ENCODE measurements at places on chromosomes 12 and 14. TPM values are rescaled to one million over a fixed set of nuclear protein-coding genes. Genes with fewer than 3 reads are reported as not detected.

Gene OVCH1
- total RNA-seq, result not detected

Gene LYZ
- total RNA-seq, result 3.6 TPM

Gene SLIRP
- 94.7 TPM for total RNA-seq

- DNase-seq, result no peak
Measured at GRCh38 chr12:121124402-121125109, 8.1 kb upstream of the P2RX7 start.

GRCh38 chr12:42474391-42474790 lies 115.2 kb downstream of the PRICKLE1 start:
- DNase-seq, result no peak

GRCh38 chr14:37746140-37746832 lies 150.9 kb downstream of the TTC6 start:
- no peak for DNase-seq

GRCh38 chr12:118900993-118901392 lies 80.3 kb upstream of the SRRM4 start:
- no peak for DNase-seq

- DNase-seq, result no peak
Measured at GRCh38 chr12:122643207-122643805, 59.9 kb downstream of the HCAR2 start.

- DNase-seq, result no peak
Measured at GRCh38 chr12:106452309-106452708, 94.8 kb downstream of the POLR3B start.

Gene CISTR
- total RNA-seq, result 1.4 TPM

GRCh38 chr12:117051380-117051779 lies 47.8 kb downstream of the TESC start:
- DNase-seq, result no peak

DNA sequence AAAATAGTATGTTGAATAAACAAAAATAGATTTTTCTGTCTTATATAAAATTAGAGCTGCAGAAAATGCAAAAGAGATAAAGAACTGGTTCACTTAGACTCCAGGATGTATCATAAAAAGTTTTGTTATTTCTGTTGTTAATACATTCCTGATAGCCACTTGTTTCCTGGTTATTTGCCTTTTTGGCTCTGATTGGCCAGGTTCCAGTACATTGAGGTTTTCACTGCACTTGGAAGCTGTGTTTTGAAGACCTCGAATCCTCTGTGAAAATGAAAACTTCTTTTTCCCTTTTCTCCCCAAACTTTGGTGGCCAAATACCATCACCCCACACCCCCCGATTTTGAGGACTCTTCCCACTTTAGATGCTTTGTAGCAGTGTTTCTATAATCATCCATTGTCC lies 525.3 kb downstream of the MED13L start:
- DNase-seq, result no peak

DNA sequence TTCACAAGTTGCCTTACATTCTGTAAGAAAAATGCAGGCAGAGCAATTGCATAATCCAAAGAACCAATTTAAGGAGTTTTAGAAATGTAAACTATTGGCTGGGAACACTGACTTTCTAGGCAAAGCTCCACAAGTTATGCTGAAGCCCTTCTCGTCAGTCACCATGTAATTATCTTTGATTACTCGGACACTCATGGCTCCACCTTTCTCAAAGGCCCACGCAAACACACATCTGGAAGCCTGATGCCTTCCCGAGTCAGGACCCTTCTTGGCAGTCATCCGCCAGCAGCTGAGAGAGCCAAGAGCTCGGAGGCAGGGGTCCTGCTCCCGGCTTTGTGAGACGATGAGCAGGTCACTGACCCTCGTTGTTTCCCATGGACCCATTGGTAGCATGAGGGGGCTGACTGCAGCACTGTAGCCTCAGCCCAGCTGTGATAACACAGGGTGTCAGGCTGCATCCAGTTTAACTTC lies 202.2 kb downstream of the TMEM132D start:
- DNase-seq, result no peak

DNA sequence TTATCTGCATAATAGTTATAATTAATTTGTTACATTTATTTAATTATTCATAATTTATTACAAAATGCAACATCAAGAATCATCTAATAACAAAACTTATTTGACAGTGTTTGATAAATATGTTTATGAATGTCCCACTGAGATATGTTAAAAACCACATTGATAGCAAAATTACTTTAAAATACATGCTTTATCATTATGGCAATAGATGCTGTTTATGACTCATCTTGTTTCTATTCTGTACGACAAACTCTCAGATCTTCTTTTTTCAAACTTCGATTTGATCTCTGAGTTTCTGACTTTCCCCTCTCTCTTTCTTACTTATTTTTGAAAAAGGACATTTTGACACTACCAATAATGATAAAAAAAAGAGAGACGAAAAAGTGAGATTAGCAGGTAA lies 56.8 kb upstream of the LRRK2 start:
- DNase-seq, result no peak

Data from endothelial cell (in vitro differentiated cells).